ENCODE measurements at places on chromosomes 4 and X.

GRCh38 chr4:118354913-118355312 lies 2.1 kb upstream of the PRSS12 start:
- DNase-seq = no peak

DNA sequence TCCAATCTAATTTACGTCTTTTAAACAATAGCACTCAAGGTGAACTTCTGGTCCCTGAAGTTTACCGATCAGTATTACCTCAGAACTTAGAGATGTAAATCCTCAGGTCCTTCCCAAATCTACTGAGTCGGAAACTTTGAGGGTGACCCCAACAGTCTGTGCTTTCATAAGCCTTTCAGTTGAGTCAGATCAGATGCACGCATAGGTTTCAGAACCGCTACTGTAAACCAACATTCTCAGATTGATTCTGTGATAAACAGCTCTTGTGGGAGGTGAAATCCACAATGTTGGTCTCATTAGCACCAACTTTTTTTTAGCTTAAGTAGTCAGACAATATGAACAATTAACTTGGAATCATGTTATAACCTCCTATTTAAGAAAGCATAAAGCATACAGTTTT lies 86.0 kb downstream of the WWC2 start:
- no peak for DNase-seq

- no peak for DNase-seq
Observed at GRCh38 chr4:80422727-80423404, 87.3 kb downstream of the CFAP299 start.

DNA sequence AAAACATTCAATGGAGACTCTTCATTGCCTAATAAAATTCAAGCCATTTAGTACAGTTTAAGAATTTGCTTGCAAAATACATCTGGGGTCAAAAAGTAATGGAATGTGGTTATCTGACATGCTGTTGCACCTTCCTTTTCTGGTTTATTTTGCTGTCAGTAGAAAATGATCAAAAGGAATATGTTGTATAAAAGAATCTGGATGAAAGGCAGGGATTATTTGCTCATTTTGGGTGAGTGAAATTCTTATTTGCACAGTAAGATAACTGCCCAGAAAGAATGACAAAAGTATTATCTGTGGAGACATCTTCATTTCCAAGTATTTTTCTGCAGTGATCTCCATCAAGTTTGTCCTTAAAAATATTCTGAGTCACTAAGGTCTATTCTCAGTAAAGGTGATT lies 30.4 kb downstream of the BOD1L1 start:
- DNase-seq = no peak

- DNase-seq = no peak
Observed at GRCh38 chr4:90425893-90426292, 298.7 kb downstream of the CCSER1 start.

GRCh38 chr4:104490096-104490769 lies 4.5 kb downstream of the CXXC4 start:
- no peak for DNase-seq

DNA sequence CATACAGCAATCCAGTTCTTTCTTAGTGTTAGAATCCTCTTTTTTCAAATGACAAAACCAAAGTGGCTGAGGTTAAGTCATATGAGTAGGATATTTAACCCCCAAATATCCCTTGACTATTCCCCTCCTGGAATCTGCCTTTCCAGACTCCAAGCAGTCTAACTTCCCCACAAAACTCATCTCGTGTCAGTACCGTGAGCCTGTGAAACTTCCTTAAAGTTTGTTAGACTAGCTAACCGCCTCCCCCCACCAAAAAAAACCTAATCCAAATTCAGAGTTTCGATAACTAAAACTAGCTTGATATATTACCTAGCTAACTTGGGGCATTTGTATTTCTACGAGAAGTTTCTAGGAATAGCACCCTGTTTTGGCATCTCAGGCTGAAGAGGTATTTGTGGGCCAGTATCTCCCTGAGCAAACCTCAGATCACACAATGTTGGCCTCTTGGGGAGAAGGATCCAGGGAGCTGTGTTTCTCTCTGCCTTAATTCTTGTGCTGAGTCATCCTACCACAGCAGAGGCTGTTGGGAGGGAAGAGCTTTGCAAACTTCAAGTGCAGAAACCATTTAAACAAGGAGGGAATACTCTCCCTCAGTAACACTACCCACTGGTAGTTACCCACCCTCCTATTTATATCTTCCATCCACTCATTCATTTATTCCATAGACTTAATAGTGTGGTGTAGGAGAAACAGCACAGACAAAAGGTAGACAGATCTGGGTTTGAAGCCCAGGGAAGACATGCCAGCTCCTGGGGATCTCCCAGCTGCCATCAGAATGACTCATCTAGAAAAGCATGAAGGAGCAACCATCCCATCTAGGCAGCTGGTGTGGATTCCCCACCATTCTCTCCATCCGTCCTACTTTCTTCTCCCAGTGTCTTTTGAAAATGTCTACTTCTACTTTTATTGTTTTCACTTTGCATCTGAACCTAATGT lies 39.3 kb upstream of the TXK start:
- DNase-seq = no peak

All from stimulated activated CD8-positive, alpha-beta memory T cell treated with anti-CD3 and anti-CD28 coated beads, Interleukin-2, amount 100 ng/mL, for 48 hours (primary cell).